ENCODE measurements at places on chromosomes 1 and 21. TPM values are rescaled to one million over a fixed set of nuclear protein-coding genes. Genes with fewer than 3 reads are reported as not detected.

DNA sequence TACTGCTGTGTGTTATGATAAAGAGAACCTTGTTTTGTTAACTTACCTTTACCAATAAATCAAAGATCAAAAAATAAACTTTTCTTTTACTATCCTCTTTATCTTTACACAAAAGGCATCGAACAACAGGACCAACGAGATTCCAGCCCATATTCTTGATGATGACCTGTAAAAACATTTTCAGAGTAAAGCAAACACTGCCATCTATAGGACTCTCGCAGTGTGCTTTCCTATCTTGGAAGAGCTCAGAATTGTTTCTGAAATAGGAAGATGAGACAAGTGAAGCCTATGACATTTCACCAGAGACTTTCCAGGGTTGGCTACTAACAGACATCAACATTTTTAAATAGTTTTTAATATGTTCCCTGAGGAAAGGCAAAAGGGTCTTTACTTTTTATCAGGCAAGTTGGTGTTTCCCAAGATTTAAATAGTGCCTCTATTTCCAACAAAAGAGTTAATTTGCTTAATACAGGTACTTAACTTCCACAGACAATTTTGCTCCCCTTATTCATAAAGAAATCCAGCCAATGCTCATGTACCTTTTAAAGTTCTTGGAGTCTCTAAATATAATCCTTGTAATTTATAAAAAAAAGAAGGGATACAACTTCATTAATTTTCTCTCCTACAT lies 7.3 kb downstream of the GLMN start:
- DNase-seq = no peak
- H3K36me3 ChIP-seq = peaks cover 12% of the 10 kb centered on the region
- H3K27ac ChIP-seq = peak overlapping the region; percentile 40
- H3K4me3 ChIP-seq = no peak overlapping the region
- H3K4me1 ChIP-seq = peaks cover 13% of the 10 kb centered on the region

KIF14 gene
- polyA plus RNA-seq = not detected

DNA sequence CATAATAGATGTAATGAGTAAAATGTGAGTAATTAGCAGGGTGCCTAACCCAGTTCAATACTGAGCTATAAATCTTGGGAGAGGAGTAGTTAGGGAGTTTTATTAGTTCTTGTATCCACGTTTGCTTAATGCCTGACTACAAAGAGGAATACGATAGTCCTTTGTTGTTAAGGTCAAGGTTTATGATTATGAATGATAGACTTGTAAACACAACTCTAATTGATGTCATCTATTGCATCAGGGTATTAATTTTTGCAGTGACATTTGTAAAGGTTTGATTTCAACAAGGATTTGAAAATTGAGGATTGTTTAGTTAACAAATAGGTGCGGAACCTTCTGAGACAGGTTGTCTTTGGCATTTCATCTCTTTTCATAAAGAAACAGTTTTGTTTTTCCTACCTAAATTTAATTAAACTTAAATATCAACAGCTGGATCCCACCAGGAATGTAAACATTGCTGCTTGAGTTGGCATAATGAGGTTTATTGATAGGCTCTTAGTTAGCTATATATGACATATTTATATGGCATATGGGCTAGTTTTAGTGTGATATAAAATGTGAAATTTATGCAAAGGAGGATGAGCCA lies 9.7 kb downstream of the SOAT1 start:
- peaks cover 62% of the 10 kb centered on the region for H3K4me1 ChIP-seq
- H3K36me3 ChIP-seq = peaks cover 32% of the 10 kb centered on the region
- H3K27me3 ChIP-seq = no peaks in the 10 kb centered on the region
- no peak overlapping the region for H3K27ac ChIP-seq
- no peak overlapping the region for H3K4me3 ChIP-seq

GRCh38 chr1:4500441-4500840 lies 154.0 kb upstream of the AJAP1 start:
- no peak for DNase-seq
- no peaks in the 10 kb centered on the region for H3K36me3 ChIP-seq
- no peaks in the 10 kb centered on the region for H3K4me1 ChIP-seq
- no peaks in the 10 kb centered on the region for H3K27me3 ChIP-seq
- no peak overlapping the region for H3K4me3 ChIP-seq

GRCh38 chr1:93448983-93449804 lies 1.3 kb downstream of the FNBP1L start:
- H3K27me3 ChIP-seq = peaks cover 48% of the 10 kb centered on the region
- H3K36me3 ChIP-seq = no peaks in the 10 kb centered on the region
- H3K4me1 ChIP-seq = peaks cover 15% of the 10 kb centered on the region
- no peak for DNase-seq
- peak overlapping the region; percentile 91 for H3K4me3 ChIP-seq
- peak overlapping the region; percentile 29 for H3K27ac ChIP-seq

RHEX gene
- not detected for polyA plus RNA-seq

DNA sequence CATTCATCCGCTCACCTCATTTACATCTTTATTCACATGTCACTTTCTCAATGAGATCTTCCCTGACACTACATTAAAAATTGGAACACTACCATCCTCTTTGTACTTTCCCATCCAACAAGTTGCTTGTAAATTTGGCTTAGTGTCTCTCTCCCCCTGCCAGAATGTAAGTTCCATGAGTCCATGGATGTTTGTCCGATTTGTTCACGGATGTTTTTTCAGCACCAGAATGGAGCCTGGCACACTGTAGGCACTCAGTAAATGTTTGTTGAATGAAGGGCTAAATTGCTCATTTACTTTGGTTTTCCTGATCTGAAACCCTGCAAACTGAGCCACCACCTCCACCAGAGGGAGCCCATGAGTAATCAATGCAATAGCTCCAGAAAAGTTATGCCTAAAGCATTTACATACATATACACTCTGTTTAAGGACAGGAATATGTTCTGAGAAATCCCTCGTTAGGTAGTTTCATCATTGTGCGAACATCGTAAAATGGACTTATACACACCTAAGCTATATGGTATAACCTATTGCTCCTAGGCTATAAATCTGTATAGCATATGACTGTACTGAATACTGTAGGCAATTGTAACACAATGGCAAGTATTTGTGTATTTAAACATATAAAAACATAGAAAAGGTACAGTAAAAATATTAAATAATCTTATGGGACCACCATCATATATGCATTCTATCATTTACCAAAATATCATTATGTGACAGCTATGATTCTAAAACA lies 2.8 kb upstream of the EYA3 start:
- peaks cover 16% of the 10 kb centered on the region for H3K4me1 ChIP-seq
- H3K36me3 ChIP-seq = no peaks in the 10 kb centered on the region
- H3K4me3 ChIP-seq = peak overlapping the region; percentile 60
- H3K27me3 ChIP-seq = peaks cover 2% of the 10 kb centered on the region
